Stomach (tissue), 19 donors: ENCODE measurements at places on chromosomes 1 and 21. TPM values are rescaled to one million over a fixed set of nuclear protein-coding genes. Genes with fewer than 3 reads are reported as not detected.

Gene C1orf52
- total RNA-seq, result 5.8 TPM

Gene RAB25
- 249 TPM for total RNA-seq

Gene SMPDL3B
- total RNA-seq, result 73.6 TPM

Gene EDARADD
- 5.1 TPM for total RNA-seq

Gene GJB4
- total RNA-seq, result not detected

Gene VSIG8
- total RNA-seq, result not detected

- no peaks in the 10 kb centered on the region for H3K36me3 ChIP-seq
- H3K4me3 ChIP-seq, result no peak overlapping the region
- H3K27ac ChIP-seq, result no peak overlapping the region
- no peaks in the 10 kb centered on the region for H3K27me3 ChIP-seq
- peaks cover 7% of the 10 kb centered on the region for H3K4me1 ChIP-seq
These were observed 5.0 kb upstream of the DMAP1 start for GRCh38 chr1:44208226-44208625.

GRCh38 chr1:91844862-91845528 is 41.0 kb downstream of the TGFBR3 start:
- H3K27me3 ChIP-seq, result no peaks in the 10 kb centered on the region
- H3K27ac ChIP-seq, result peak overlapping the region; percentile 53
- H3K4me3 ChIP-seq, result no peak overlapping the region
- H3K4me1 ChIP-seq, result peaks cover 18% of the 10 kb centered on the region

- DNase-seq, result no peak
- no peak overlapping the region for H3K4me3 ChIP-seq
- H3K4me1 ChIP-seq, result peaks cover 26% of the 10 kb centered on the region
- H3K27me3 ChIP-seq, result no peaks in the 10 kb centered on the region
These were observed 39.2 kb upstream of the COL18A1 start for GRCh38 chr21:45365608-45366241.

- peak; percentile 90 for DNase-seq
- H3K27me3 ChIP-seq, result no peaks in the 10 kb centered on the region
- no peak overlapping the region for H3K4me3 ChIP-seq
- no peaks in the 10 kb centered on the region for H3K36me3 ChIP-seq
These were observed 90.2 kb upstream of the C1orf21 start for GRCh38 chr1:184296466-184297243.

DNA sequence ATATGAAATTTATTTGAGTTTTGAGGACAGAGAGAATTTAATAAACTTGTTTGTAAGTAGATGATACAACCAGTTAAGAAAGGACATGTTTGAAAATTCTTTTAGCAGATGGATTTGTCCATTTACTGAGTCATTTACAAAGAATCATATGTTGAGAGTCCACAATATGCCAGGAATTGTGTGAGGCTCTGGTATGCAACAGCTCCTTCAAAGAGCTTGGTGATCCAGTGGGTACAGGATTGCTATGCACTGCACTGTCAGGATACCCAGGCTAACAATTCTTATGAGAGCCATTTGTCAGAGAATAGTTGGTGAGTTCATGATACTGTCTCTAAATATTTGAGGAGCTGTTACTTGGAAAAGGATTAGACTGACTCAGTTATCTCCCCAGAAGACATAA is 11.0 kb downstream of the DNM3 start:
- H3K36me3 ChIP-seq, result no peaks in the 10 kb centered on the region
- no peak overlapping the region for H3K4me3 ChIP-seq
- no peak overlapping the region for H3K27ac ChIP-seq
- H3K4me1 ChIP-seq, result no peaks in the 10 kb centered on the region

DNA sequence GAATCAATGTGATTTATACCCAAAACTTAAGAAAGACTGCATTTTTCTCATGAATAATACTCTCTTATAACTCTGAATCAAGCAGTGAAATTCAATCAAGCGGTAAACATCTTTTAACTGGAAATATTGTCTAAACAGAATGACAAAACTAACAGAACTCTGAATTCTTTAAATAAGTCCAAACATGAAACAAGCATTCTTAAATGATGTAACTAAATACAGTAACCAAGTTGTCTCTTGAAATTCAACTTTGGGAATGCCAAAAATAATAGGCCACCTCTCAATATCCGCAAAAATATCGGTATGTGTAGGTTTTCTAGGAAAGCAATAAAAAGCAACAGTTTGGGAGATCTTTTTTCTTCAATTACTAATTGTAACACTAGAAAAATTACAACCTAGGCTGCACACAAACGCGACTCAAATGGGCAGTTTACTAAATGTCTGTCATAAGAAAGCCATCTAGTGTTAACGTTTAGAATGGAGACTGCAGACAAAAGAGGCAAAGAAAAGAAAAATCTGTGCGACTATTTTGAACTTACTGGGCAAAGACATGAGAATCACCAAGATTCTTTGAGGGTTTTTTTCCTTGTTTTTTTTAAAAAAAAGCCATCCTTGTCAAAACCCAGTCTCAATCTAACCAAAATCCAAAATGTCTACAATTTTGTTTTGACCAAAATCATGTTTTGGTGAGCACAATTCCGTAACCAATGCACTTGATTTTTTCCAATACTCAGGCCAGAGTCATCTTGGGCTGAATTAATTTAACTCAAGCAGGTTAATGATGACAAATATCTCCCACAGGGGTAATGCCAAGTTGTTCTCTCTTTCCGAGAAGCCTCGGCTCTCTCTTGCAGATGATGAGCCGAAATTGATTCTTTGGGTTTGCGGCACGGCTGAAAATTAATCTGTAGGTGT is 1.3 kb downstream of the SIPA1L2 start:
- H3K4me3 ChIP-seq, result peak overlapping the region; percentile 90
- no peak for DNase-seq
- H3K36me3 ChIP-seq, result no peaks in the 10 kb centered on the region

DNA sequence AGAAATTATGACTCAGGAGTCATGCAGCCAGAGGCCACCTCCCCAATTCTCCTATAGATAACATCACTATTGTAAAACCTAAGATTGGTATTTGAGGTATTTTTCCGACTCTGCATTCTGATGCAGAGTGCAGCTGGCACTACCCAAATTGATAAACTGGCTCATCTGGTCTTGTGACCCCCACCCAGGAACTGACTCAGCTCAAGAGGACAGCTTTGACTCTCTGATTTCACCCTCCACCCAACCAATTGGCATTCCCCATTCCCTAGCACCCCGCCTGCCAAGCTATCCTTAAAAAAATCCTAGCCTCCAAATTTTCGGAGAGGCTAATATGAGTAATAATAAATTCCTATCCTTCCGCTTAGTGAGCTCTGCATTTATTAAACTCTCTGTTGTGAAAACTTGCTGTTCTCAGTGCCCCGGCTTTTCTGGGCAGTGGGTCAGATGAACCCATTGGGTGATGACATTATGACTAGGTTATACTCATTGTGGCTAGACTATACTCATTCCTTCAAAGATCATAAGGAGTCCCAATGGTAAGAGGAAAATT is 39.4 kb upstream of the EPS15 start:
- no peaks in the 10 kb centered on the region for H3K4me1 ChIP-seq
- DNase-seq, result no peak
- H3K27me3 ChIP-seq, result no peaks in the 10 kb centered on the region

DNA sequence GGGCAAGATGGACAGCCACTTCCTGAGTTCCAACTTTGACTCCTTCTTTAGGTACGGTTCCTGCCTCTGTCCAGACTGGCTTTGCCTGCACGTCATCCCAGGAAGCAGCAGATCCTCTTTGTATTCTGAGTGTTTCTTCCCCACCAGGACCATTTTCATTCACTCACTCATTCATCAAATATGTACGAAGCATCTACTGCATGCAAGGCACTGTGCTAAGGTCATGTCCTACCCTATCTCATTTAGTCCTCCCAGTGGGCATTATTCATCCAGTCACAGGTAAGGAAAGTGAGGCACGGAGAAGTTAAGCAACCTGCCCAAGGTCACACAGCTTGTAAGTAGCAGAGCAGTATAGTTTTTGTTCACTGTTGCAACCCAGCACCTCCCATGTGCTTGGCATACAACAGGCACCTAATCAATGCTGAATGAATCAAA is 13.9 kb downstream of the CRYBG2 start:
- no peak for DNase-seq
- peaks cover 17% of the 10 kb centered on the region for H3K4me1 ChIP-seq
- no peak overlapping the region for H3K27ac ChIP-seq
- H3K4me3 ChIP-seq, result no peak overlapping the region

- H3K4me3 ChIP-seq, result no peak overlapping the region
- no peaks in the 10 kb centered on the region for H3K36me3 ChIP-seq
- no peaks in the 10 kb centered on the region for H3K4me1 ChIP-seq
- H3K27me3 ChIP-seq, result no peaks in the 10 kb centered on the region
These were observed 75.0 kb upstream of the MRPS6 start for GRCh38 chr21:33998402-33998801.

- peaks cover 26% of the 10 kb centered on the region for H3K36me3 ChIP-seq
- no peak overlapping the region for H3K4me3 ChIP-seq
- no peak for DNase-seq
- no peaks in the 10 kb centered on the region for H3K27me3 ChIP-seq
These were observed 3.6 kb downstream of the CTBS start for GRCh38 chr1:84570436-84571149.

- H3K4me1 ChIP-seq, result peaks cover 6% of the 10 kb centered on the region
- no peak overlapping the region for H3K4me3 ChIP-seq
- no peaks in the 10 kb centered on the region for H3K36me3 ChIP-seq
- peak overlapping the region; percentile 28 for H3K27ac ChIP-seq
- H3K27me3 ChIP-seq, result no peaks in the 10 kb centered on the region
These were observed 7.2 kb downstream of the CNST start for GRCh38 chr1:246573491-246573890.

GRCh38 chr1:158613764-158614163 is 8.7 kb downstream of the OR10Z1 start:
- no peak overlapping the region for H3K27ac ChIP-seq
- no peaks in the 10 kb centered on the region for H3K4me1 ChIP-seq
- H3K4me3 ChIP-seq, result no peak overlapping the region
- H3K36me3 ChIP-seq, result no peaks in the 10 kb centered on the region

- H3K27ac ChIP-seq, result no peak overlapping the region
- H3K4me3 ChIP-seq, result no peak overlapping the region
- no peaks in the 10 kb centered on the region for H3K27me3 ChIP-seq
- H3K36me3 ChIP-seq, result no peaks in the 10 kb centered on the region
These were observed 8.4 kb downstream of the LUZP1 start for GRCh38 chr1:23159963-23160877.

DNA sequence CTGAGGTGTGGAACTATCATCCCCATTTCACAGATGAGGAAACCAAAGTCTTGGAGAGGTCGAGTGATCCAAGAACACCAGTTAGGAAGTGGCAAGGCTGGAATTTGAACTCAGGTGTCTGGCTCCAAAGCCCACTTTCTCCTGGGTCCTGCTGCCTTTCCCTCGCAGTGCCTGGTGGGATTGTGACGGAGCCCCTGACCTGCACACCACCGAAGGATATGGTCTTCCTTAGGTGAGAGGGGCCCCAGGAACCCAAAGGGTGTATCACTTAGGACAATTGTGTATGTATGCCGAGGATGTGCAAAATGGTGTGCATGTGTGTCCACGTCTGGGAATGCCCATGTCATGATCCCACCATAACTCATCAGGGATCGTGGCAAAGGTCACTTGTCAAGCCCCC is 392.7 kb downstream of the MATN1 start:
- no peak overlapping the region for H3K27ac ChIP-seq
- DNase-seq, result no peak
- no peaks in the 10 kb centered on the region for H3K4me1 ChIP-seq
- H3K27me3 ChIP-seq, result no peaks in the 10 kb centered on the region
- H3K4me3 ChIP-seq, result no peak overlapping the region

GRCh38 chr1:176696109-176696508 is 233.1 kb downstream of the PAPPA2 start:
- H3K27ac ChIP-seq, result no peak overlapping the region
- no peaks in the 10 kb centered on the region for H3K36me3 ChIP-seq
- no peak overlapping the region for H3K4me3 ChIP-seq
- DNase-seq, result no peak

DNA sequence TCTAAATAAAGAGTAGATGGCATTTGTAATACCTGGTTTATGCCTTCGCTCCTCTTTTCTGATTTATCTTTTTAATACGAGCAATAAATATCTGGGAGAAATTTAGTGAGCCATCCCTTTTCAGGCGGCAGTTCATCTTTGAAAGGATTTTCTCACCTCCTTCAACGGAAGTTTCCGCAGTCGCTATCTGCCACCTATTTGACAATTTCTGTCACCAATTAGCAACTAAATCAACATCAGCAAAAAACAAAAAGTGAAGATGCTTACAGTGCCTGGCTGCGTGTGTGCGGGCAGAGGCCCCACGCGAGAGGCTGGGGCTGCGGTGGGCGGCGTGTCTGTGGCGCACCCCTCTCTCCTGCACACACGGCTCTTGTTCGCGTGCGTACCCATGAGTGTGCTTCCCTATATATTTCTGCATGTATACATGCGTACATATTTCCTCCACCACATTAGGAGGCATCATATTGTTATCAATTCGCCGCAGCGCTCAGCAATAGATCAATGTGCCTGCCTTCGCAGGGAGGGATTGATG is 117.3 kb upstream of the BARHL2 start:
- H3K27ac ChIP-seq, result no peak overlapping the region
- H3K4me3 ChIP-seq, result no peak overlapping the region
- H3K27me3 ChIP-seq, result peaks cover 56% of the 10 kb centered on the region
- peaks cover 17% of the 10 kb centered on the region for H3K4me1 ChIP-seq
- no peaks in the 10 kb centered on the region for H3K36me3 ChIP-seq

DNA sequence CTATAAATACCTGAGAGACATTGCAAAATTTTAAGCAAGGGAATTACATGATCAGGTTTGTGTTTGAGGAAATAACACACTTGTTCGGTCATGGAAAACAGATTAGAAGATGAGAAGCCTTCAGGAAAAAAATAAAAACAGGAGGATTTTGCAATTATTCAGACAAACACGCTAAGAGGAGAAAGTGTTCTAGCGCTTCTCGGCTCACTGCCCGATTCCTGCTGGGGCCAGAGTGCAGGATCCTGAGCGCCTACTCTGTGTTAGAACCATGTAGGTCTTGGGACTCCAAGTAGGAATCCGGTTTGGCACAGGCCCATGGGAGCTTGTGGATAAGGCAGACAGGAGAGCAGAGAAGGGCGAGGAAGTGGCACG is 8.1 kb upstream of the PRELP start:
- peaks cover 49% of the 10 kb centered on the region for H3K4me1 ChIP-seq
- H3K36me3 ChIP-seq, result no peaks in the 10 kb centered on the region
- no peak overlapping the region for H3K4me3 ChIP-seq
- DNase-seq, result no peak
- H3K27ac ChIP-seq, result no peak overlapping the region
